ENCODE measurements at places on chromosomes 1 and 21.

DNA sequence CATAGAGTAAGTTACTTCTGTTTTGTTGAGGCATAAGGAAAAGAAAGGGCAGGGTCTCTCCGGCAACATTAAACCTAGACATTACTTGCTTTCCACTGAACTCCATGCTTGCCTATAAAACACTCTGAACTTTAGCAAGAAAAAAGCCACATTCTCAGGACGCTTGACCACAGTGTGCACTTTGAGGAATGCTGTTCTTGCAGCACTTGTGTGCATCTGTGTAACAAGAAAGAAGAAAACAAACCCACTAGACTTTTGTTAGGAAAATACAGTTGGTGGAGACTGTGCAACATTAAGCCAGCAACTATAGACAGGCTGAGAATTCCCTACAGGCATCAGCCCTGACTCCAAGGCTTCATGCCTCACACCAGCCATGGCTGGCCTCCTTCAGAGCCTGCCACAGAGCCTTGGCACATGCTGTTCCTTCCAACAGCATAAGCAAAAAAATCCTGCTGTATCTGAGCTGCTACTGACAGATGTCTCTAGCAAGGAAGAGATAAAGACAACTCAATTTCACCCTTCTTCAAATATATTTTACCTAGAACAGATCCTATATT lies 5.8 kb downstream of the PDZK1 start:
- DNase-seq, result no peak

GRCh38 chr1:206921772-206922265 lies at the start of gene FCMR:
Gene FCMR (minus strand): TSS chr1:206921941. CDS start chr1:206921854, 87 bp downstream.
- no peak for DNase-seq

- DNase-seq, result no peak
These were observed 8.8 kb upstream of the TIAM1 start for GRCh38 chr21:31352836-31353235.

DNA sequence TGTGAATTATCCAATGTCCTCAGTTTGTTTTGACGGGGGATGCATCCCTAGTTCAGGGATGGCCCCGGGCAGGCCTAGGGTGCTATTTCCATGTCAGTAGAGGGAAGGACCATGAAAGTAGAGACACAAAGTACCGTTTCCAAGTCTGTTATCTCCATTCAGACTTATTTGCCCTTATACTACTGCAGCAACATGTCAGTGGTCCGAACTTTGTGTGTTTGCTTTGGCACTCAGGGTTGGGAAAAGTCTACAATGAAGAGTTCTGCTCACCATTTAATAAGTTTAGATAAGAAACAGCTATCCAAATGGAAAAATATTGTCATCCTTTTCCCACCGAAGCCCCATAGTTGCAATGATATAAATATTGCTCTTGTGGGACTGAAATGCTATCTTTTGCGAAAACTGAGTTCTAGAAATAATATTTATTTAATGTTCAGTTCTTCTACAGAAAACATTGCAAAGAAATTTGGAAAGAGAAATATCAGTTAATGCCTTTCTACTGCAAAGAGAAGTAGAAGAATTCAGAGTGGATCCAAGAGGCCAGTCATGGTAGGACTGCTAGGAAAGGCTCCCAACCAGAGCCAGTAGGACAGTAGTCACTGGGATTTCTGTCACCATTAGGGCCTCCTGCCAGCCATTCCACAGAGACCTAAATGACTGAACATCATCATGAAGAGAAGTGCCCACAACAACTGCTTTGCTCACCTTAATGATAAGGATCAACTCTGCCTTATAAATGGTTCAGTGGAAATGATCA lies 11.5 kb upstream of the AGT start:
- DNase-seq, result no peak

DNA sequence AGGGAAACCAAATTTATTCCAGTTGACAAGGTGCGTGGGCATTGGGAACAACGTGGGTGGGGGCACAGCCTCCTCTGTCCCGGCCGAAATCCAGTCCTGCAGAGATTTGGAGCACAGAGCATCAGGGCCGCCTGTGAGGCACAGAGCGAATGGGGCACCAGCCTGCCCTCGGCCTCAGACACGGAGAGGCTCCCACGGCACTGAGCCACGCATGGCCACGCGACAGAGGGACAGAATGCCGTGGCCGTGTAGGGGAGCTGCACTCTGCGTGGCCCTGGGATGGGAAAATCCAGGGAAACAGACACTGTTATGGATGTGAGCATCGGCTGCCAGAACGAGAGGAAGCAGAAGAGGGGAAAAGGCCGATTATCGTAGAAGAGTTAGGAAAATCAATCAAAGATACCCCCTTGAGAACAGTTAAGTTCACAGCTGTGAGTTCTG lies 13.5 kb upstream of the C1orf159 start:
- DNase-seq, result no peak

All from NCI-H2081 treated with DMSO at 0.1 percent for 48 hours (cell line).